ENCODE measurements at places on chromosomes 7 and 10.

DNA sequence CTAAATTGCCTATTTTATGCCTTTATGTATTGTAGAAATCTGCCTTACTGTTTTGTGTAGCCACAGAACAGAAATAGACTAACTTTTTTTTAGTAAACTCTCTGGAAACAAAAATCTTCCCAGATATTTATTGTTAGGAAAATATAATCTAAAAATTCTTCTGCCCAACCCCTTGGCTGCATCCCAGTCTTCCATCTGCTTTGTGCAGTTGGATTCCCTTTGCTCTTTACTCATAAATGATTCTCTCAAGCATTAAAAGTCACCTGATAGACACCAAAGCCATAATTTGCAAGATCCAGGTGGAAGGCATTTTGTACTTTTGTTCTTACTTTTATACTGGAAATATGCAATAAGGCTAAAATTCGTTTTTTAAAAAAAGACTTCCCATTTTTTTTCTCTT lies 6.1 kb upstream of the CAV2 start:
- DNase-seq, result no peak

DNA sequence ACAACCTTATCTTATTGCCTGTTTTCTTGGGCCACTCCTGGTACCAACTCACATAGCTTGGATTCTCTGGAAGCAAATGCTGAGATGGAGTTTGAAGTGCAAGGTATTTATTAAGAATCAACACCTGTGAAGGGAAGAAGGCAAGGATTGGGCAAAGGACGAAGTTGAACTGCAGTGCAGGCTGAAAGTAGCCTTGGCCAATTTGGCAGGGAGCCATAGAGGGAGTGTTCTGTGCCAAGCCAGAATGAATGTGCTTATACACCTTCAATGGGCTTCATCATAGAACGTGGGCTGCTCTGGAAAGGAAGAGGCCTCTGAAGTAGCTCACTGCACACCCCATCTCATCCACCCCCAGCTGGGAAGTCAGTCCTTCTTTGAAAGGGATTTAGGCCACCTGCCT lies 79.8 kb upstream of the IFRD1 start:
- no peak for DNase-seq

DNA sequence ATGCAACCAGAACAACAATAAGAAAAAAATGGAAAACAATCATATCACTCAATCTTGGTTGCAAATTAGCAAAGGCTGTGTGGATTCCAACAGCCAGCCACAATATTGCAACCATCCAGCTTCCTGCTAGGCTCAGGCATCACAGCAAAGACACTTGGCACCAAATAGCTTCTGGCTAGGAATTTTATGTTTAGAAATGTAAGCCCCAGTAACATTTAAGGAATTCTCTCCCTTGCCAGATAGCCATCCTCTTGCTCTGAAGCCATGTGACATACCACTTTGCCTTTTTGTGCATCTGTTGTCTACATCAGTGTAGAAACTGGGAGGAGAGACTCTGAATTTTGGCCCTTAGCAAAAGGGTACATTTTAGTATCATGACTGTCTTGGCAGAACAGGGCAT lies 22.2 kb downstream of the MKX start:
- no peak for DNase-seq

GRCh38 chr10:30553018-30553625 lies 76.4 kb downstream of the LYZL2 start:
- DNase-seq, result no peak

DNA sequence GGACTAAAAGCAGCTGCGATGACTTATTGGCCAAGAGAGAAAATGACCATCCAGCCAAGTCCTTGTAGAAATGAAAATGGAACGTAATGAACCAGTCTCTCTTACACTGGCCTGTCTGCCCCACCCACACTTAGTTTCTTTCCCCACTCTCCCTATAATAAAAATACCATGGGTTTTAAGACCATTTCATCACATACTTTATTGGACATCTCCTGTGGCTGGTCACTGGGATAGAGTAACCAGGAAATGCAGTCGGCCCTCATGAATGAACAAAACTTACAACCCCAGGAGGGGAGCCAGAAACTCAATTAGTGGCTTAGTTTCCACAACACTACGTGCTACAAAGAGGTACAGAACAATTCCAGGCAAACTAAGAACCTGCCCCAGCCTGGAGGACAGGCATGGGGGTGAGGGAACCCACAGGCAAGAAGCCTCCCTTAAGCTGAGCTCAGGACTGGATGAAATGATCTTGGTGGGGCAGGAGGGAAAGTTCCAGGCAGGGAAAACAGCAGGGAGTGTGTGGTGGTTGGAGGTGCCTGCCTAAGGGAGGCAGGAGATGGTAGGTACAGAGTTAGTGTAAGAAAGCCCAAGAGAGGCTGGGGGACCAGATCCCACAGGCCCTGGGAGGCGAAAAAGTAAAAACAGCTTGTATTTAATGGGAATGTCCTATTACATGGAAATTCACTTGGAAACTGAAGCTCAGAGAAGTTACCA lies 29.6 kb downstream of the MKI67 start:
- DNase-seq, result no peak

DNA sequence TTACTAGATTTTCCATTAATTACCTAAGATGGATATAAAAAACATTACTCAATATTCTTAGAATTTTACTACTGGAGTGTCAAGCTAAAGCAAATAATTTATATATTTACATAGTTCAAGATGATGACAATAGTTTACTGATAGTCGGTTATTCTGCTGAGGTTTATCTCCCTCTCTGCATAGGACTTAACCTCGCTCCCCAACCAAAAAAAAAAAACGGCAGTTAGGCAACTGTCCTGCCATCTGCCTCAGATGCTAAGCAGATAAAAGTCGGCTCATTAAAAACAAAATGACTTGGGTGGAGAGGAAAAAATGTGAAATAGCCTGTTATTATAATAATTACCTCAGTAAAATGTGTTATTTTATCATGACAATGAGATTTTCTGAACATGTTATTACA lies 14.0 kb upstream of the ITGB8 start:
- DNase-seq, result no peak

GRCh38 chr10:129400426-129400825 lies 66.6 kb upstream of the MGMT start:
- DNase-seq, result no peak

GRCh38 chr10:113982769-113983168 lies 60.9 kb upstream of the ADRB1 start:
- DNase-seq, result no peak

DNA sequence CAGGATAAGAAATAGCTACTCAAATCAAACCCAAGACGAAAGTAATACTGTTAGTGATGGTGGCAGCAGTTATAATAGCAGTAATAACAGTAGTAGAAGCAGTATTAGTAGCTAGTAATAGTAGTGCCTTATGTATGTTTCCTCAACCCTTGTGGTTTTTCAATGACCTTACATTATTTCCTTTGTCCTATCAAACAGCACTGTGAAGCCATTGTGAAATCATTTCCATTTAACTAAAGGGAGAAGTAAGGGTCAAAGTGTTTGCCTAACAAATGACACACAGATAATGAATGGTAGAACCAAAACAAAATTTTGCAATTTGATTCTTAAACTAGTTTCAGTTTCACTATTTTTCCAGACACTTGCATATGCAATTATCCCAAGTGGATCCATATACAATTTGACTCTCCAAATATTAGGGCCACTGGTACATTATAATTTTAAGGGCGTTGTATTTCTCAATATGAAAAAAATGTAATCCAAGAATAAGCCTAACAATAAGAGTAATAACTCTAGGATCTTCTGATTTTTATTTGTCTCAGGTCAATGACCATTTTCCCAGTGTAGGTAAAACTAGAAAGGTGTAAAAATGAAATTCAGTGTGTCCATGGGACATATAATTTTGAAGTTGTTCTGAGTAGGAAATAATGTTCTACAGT lies 33.7 kb upstream of the TMEM26 start:
- no peak for DNase-seq

- DNase-seq, result no peak
Observed at GRCh38 chr7:2169923-2170575, 62.7 kb downstream of the MAD1L1 start.

DNA sequence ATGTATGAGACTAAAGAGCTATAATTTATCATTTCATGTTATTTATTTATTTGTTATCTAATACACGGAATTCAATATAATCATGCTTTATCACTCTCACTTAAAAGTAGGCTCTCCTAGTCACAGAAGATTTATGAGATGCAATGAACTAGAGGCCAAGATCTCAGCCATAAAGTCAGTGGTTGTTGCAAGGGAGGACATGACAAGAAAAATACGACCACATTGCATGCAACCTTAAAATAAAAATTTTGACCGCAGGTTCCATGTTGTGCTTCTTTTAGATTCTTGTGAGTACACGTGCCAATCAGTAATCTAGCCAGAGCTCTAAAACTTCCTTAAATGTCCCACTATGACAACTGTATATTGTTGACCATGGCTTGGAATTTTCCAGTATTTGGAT lies 75.9 kb upstream of the SP8 start:
- DNase-seq, result no peak

DNA sequence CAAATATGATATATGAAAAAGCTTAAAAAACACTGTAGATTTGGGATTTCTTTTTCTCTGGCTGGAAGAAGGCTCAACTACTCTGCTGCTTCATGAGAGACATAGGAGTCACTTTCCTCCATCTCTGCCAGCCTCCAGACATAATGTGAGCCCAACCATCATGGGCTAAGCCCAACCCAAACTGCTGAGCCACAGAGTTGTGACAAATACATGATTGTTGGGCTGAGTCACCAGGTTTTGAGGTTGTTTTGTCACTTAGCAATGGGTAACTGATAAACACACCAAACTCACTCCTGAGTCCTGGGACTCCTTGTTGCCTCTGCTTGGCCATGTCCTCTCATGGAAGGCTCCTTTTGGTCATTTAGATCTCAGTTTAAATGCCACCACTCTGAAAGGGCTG lies 381.8 kb upstream of the FZD8 start:
- DNase-seq, result no peak

GRCh38 chr10:113303544-113304146 lies 249.2 kb upstream of the HABP2 start:
- no peak for DNase-seq

DNA sequence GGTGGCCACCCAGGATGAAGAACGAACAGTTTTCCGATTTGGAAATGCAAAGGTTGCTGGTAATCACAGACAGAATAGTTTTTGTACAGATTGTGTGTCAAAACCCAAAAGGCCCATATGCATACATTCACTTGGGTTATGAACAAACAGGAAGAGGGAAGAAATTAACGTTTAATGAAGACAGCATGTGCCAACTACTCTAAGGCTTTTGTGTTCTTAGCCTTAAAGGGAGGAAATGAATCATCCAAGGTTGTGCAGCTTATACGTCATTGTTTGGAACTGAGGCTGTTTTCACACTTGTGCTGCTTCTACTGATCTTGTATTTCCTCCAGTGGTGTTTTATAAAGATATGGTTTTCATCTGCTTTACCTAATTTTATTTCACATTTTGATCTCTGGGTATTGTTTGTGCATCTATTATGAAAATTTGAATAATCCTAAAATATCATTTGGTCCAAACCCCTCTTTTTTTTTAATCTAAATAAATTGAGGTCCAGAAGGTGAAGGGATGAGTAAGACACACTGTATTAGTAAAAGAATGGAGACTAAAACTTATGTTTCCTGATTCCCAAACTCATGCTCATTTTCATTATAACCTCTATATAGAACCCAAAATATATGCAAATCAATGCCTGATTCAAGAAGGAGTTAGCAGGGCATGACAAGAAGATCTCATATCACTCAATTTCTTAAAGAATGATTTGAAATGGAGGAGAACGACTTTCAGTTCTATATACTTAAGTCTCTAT lies 373.1 kb downstream of the THSD7A start:
- DNase-seq, result no peak

DNA sequence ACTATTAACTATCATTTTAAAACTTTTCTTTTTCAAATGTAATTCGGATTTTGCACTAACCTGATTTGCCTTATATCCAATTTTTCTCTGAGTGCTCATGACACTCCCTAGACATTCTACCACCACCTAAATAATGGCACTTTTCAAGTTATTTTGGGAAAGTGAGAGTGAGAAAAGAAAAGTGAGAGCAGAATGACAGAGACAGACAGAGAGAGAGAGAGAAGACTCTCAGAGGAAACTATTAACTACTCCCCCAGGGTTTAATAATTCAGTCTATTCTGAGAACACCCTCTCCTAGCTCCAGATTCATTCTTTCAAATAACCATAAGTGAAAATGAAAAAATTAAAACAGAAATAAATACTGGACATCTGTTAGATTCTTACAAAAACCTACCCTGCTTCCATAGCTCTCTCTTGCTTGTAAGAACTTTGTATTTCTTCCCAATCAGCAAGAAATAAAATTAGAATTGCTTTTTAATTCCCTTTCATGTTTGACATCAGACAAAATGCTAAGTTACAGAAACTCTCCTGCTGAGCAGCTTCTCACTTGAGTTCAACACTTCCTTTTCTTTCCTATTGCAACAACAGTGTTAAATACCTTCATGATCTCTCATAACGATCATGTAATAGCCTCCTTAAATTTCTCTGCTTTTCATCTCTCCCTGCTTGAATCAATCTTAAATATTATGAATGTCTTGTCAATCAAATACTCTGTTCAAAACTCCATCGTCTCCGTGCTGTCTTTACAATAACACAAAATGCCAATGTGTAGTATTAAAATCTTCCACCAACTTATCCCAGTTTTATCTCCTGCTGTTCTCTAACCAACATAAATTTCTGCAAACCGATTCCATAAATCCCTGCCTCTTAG lies 191.7 kb downstream of the SEMA3E start:
- no peak for DNase-seq

- peak; percentile 71 for DNase-seq
Observed at GRCh38 chr10:89414146-89414878, at the start of gene IFIT5. IFIT5 (plus strand) TSS chr10:89414568; CDS start chr10:89414799, 231 bp downstream.

- DNase-seq, result no peak
Observed at GRCh38 chr7:98399890-98400541, 874 bp downstream of the BAIAP2L1 start.

DNA sequence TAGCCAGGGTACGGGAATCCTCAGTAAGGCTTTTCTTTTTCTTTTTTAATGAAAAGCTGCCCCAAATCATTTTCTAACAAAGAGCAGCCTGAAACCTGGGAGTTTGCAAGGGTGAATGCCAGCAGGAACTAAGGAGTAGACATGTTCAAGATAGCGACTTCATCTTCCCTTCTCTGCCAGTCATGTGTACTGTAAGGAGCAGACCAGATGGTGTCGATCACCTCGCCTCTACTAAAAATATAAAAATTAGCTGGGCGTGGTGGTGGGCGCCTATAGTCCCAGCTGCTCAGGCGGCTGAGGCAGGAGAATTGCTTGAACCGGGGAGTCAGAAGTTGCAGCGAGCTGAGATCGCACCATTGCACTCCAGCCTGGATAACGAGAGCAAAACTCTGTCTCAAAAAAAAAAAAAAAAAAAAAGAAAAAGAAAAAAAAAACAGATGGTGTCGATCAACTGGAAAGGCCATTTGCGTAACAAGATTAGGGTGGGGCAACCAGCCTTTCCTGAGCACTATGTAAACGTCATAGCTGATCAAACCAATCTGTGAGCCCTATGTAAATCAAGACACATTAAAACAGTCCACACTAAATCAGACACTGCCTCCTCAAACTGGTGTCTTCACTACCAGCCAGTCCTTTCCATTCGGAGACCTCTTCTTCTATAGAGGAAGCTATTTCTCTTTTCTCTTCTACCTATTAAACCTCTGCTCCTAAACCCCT lies 33.8 kb downstream of the NOLC1 start:
- no peak for DNase-seq

- no peak for DNase-seq
Observed at GRCh38 chr7:24595671-24596418, 22.6 kb downstream of the PALS2 start.

GRCh38 chr10:103648636-103649532 lies 155.4 kb downstream of the NEURL1 start:
- no peak for DNase-seq
